ENCODE measurements at places on chromosomes 7 and 10.

GRCh38 chr10:93826355-93826754, 67.4 kb upstream of the SLC35G1 start:
- no peak for DNase-seq

- DNase-seq: no peak
Measured at GRCh38 chr10:52128056-52128683, 185.9 kb upstream of the DKK1 start.

GRCh38 chr7:75905785-75906604, 9.0 kb upstream of the POR start:
- peak; percentile 88 for DNase-seq

DNA sequence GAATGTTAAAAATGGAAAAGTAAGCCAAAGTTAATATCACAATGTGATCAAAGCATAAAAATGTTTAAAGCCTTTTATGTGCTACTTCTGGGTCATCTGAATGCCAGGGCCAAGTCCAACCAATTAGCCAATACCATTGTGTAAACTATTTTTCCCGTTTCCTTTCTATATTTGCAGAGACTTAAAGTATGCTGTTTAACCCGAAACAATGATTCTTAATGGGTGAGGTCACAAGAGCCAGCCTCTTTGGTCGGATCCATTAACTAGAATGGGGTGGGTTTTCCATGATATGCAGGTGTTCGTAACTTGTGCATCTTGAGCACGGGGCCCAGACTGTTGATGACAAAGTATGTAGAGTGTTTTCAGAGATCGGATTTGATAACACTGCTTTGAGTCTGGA, 111.3 kb upstream of the IGFBP3 start:
- DNase-seq: no peak

GRCh38 chr7:137728426-137728825, 118.3 kb downstream of the DGKI start:
- DNase-seq: no peak

DNA sequence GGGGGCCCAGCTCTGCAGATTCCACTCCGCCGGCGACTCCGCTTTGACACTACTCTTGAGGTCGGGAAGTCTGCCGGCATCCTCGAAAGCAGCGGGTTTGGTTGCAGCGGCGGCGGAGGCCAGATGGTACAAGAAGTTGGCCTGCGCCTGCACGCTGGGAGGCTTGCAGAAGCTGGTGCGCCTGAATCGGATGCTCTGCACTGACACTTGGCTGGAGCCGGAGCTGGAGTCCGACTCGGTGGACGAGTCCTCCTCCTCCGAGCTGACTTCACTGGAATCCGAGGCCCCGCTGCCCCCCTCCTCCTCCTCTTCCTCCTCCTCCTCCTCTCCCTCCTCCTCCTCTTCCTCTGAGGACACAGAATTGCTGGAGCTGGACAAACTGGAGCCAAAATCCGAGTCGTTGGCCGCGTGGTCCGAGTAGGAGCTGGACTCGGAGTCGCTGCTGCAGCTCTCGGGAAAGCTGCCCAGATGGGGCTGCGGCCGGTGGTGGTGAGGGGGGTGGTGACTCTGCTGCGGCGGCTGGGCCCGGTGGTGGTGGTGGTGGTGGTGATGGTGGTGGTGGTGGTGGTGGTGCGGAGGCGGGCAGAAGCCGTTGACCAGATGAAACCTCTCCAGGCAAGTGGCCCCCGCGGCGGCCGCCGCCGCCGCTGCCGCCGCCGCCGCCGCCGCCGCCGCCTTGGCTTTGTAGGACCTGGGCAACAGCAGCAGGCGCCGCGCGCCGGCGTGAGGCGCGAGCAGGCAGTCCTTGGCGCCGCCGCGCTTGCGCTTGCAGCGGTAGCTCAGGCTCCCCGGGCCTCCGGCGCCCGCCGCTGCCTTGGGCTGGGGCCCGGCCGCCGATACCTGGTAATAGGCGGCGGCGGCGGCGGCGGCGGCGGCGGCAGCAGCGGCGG, 9.0 kb downstream of the SKIDA1 start:
- DNase-seq: peak; percentile 13

- peak; percentile 59 for DNase-seq
Measured at GRCh38 chr10:78455811-78456210, 422.1 kb downstream of the RPS24 start.

- DNase-seq: no peak
Measured at GRCh38 chr7:104922182-104923009, 91.6 kb upstream of the KMT2E start.

GRCh38 chr7:158416283-158416933, 171.2 kb downstream of the PTPRN2 start:
- no peak for DNase-seq

- DNase-seq: no peak
Measured at GRCh38 chr10:24209946-24210491, 1.1 kb downstream of the KIAA1217 start.

DNA sequence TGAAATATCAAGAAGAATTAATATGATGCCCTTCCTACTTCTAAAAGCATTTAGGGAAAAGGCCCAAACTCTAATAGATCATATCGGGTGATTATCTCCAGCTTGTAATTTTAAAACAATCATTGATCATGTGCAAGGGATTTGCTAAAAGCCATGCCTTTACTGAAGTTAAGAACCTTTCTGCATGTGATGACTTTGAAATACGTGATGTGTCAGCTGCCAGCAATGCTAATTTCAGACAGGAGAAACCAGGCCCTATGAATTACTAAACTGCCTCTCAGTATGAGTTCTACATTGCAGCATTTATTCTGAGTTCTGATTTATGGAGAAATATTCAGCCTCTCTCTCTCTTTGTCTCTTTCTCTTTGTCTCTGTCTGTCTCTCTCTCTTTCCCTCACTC, 203.6 kb upstream of the AKR1E2 start:
- DNase-seq: no peak

- no peak for DNase-seq
Measured at GRCh38 chr10:25561758-25562157, 372.3 kb upstream of the MYO3A start.

DNA sequence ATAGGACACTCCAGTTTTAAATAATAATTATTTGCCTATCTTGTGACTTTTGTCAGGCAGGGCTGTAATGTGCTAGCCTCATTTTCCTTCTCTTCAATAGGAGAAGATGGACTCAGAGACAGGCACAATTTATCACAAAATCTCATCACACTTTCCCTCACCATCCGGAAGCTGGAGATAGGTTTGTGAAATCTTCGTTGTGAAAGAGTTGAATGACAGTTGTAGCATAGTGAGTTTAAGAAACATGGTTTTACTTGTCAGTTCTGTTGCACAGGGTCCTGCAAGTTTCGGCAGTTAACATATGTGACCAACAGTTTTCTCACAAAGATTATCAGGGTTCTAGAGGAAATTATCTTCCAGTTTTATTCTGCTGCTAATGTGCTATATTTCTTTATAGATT, 37.7 kb upstream of the MAP3K8 start:
- no peak for DNase-seq

GRCh38 chr7:15236952-15237351, 324.9 kb downstream of the AGMO start:
- DNase-seq: no peak

GRCh38 chr7:30238721-30239441, 45.5 kb upstream of the ZNRF2 start:
- DNase-seq: peak; percentile 79

DNA sequence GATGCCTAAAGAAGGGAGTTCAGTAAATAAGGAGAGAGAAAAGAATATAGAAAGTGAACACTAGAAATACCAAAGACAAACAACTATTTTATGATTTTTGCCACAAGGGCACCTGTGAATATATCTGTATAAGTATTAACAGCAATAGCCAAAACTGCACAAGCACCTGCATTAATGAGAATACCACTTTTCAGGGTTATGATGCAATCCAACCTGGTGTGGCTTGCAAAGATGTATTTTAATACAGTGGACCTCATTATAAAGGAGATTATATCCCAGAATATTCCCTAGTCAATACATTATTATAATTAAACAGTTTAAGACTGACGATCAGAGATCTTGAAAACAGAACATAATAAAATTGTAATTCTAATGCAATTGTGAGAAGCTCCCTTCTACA, 4.0 kb downstream of the BRAF start:
- no peak for DNase-seq

DNA sequence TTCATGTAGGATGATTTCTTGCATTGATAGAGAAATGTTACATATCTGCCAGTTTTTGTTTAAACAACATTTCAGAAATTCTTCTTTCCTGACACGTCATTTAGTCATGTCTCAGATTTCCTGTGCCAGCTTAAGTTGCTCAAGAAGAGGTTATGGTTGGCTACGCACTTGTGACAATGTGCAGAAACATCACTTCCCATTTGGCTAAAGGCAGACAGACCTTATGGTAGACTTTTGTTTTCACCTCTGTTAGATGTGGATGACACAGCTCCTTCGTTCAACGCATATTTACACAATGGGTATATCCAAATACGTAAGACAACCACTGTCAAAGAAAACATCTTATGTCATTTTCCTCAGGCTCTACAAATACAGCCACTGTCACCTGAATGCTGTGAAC, 125.8 kb downstream of the DOCK4 start:
- DNase-seq: no peak

DNA sequence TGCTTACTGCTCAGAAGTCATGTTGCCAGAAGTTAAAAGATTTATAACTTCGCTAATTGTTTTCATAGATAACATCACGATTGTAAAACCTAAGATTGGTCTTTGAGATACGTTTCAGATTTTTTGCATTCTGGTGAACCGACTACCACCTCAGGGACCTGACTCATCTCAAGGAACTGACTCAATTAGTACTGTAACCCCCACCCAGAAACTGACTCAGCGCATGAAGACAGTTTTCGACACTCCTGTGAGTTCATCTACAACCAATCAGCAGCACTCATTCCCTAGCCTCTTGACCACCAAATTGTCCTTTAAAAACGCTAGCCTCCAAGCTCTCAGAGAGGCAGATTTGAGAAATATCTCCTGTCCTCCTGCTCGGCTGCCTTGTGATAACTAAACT, 72.3 kb downstream of the ELMO1 start:
- no peak for DNase-seq

- DNase-seq: no peak
Measured at GRCh38 chr10:71998840-71999194, 34.6 kb downstream of the CHST3 start.

DNA sequence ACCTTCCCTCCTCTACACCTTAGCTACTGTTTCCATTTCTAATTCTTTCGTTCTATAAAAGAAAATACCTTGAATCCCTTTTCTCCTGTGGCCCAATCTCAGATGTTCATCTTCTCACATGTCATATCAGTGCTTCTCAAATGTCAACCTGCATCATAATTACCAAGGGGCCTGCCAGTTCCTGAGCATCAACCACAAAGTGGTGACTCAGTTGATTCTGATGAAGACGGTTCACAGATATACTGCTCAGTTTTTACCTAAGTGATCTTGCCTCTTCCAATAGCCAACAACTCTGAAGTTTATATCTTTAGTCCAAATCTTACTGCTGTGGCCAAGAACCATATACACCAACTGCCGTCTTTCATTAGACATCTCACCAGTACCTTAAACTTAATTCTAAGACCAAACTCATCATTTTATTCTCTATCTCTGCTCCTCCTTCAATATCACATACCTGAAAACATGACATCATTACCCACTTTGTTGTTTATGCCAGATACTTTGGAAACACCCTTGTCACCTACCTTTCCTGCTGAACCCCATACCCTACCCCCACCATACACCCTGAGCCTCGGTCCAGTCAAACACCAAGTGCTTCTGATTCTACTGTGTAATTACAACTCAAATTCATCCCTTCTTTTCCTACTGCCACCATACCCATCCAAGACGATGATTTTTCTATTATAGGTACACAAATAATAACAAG, 115.5 kb downstream of the LMBR1 start:
- no peak for DNase-seq

DNA sequence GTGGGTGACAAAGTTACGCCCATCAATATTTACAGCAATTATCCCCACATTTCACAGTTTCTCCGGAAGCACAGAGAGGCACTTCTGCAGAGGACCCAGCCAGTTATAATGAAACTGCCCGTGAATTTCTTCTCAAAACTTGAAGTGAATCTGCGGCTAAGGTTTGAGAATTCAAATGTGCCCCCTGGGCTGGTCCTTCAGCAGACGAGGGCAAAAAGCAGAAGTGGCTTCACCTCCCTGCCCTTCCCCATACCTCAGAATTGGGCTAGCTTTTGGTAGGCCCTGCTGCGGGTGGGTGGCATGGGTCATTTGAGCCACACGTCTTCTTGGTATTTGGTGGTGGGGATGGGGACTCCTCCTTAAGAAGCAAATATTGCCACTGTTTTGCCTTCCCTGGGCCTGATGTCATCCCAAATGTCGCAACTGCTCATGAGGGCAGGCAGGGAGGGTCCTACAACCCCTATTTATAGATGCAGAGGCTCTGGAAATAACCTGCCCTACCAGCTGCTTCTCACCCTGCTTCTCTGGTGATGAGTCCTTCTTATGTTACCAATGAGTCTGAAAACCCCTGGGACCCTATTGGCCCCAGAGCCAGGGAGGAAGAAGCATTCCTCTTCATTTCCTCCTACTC, 16.6 kb upstream of the WDFY4 start:
- DNase-seq: no peak

DNA sequence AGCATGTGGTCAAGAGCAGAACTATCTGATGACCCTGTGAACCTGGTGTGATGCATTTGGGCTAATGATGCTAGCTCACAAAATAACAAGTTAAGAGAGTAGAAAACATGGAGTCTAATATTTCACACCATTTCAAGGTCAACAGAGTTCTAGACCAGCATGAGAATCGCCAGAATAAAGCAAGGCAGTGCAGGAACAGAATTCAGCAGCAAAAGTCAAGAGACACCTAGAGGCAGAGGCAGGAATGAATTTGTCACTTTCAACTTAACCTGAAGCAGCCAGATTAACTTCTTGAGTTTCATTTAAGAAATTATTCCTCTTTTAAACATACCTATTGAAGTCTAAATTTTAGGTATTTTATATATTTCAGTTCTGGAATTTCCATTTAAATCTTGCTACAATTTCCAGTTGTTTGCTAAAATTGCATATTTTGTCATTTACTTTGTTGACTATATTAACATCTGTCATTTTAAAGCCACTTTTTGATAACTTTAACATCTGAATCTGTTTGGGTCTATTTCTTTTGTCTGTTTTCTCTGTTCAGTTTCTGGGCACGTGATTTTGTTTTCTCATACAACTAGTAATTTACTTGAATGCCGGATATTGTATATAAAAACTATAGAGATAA, 44.2 kb upstream of the PRSS58 start:
- DNase-seq: no peak
